ENCODE measurements at places on chromosomes 2 and 18.

GRCh38 chr2:240250985-240251847 lies 110.8 kb upstream of the OTOS start:
- DNase-seq: no peak

DNA sequence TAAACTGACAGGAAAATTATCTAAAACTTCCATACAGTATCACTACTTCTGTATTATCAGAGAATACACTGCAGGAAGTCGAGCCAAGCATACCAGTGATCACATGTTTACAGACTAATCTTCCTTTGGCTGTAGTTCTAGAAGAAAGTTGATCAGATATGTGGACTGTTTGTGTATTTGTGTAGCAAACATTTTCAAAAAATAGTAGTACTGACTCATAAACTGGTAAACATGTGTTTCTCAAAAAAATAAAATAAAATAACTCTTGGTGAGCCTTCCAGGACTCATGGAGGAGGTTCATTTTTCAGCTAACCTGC lies 148.9 kb upstream of the SLC39A10 start:
- DNase-seq: no peak

DNA sequence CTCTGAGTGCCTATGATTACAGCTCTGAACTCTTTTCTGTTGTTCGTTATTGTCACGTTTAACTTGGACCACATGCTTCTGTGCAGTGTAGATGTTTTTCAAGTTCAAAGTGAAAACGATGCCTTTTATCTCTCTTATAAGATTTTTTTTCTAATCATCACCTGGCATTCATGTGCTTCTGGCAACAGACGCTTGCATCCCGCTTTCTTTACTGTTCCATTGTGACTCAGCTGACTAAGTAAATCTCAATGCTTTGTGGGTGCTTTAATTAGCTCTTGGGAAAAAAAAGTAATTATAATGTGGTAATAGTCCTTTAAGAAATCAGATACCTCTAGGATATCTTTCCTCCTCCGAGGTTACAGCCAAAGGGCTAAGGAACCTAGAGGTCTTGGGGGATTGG lies 31.2 kb upstream of the RMP24 start:
- DNase-seq: no peak

- DNase-seq: no peak
Observed at GRCh38 chr18:23131693-23132319, 3.5 kb upstream of the CABLES1 start.

DNA sequence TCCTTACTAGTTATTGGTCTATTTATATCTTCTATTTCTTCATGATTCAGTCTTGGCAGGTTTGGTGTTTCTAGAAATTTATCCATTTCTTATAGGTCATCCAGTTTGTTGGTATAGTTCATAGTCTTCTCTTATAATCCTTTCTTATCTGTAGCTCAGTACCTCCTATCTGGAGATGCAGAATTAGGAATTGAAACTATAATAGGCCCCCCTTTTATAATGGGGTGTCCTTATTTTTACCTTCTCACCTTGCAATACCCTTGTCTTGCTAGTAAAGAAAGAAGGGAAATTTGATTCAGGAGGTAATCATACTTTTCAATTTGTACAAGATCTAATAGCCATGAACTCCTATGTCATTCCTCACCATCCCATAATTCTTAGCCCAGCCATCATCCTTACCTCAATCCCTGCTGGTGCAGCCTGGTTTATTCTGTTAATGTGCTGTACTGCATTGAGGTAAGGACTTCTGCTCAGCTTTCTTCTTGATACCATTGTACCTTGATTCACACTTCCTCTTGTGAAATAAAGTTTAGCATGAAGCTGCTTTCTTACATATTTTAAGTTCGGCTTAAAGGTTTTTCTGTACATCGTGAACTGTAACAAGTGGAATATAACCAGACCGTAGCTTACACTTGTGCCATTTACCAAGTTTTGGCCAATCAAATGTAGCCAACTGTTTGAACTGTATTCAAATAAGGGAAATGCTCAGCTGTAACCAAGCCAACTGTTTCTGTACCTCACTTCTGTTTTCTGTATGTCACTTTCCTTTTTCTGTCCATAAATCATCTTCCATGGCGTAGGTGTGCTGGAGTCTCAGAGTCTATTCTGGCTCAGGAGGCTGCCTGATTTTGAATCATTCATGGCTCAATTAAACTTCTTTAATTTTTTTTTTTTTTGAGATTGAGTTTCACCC lies 40.1 kb upstream of the PTH2R start:
- no peak for DNase-seq

- DNase-seq: no peak
Observed at GRCh38 chr2:86033751-86034692, 71.7 kb downstream of the POLR1A start.

GRCh38 chr2:114384441-114384840 lies 58.0 kb upstream of the DPP10 start:
- DNase-seq: no peak

DNA sequence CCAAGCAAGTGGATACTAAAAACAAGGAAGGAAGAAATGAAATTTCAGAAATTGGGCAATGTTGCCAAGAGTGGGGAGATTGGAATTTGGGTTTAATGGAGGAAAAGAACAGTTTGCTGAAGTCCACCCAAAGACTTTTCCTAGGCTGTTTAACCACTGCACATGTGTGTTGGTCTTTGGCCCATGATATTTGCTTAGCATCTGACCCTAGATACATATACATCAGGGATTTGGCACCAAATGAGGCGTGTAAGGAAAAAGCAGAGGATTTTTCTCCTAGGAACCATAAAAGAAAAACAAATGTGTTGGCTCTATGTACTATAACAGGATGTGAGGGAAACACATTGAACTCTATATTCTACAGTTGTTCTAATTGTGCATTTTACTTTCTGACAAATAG lies 80.7 kb upstream of the CD28 start:
- no peak for DNase-seq

DNA sequence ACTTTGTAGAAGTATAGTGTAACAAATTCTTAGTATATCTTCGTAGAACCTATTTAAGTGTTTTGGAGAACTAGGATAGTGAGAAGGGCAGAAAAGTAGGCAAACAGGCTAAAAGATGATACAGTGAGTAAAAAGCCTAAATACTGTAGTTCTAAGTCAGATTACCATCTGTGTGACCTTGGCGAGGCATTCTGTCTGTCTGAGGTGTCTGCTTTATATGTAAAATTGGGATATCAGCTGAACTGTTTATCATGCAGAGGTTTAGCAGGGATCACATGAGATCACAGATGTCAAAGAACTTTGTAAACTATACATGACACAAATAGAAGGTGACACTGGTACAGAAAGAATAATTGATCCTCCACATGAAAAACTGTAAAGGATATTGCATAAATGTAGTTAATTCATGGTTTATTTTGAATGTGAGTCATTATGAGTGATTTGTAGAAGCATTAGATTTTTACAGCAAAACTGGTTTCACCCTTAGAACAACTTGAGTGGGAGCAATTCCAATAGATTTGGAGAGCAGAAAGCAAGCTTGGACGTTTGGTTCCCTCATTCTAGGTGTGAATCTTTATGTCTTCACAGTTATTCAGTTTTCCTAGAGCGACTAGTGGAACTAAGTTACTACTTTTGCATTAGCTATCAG lies 41.9 kb downstream of the TAF1B start:
- no peak for DNase-seq

GRCh38 chr2:159604159-159604558 lies 12.2 kb downstream of the BAZ2B start:
- no peak for DNase-seq

DNA sequence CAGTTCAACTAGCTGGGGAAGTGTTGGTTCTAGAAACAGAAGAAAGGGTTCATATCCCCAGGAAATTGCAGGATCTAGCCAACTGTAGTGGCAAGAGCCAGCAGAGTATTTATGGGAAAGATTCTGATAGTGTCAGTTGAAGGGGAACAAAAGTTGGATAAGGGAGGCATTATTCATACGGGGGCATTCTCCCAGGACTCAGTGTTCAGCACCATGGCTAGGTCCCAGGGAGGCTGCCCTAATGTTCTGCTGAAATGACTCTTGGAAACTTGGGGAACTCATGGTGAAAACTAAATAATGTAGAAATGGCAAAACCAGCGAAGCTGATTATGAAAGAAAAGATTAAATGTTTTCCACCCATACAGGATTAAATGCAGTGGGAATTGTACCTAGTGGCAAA lies 543.7 kb downstream of the TRIB2 start:
- no peak for DNase-seq

DNA sequence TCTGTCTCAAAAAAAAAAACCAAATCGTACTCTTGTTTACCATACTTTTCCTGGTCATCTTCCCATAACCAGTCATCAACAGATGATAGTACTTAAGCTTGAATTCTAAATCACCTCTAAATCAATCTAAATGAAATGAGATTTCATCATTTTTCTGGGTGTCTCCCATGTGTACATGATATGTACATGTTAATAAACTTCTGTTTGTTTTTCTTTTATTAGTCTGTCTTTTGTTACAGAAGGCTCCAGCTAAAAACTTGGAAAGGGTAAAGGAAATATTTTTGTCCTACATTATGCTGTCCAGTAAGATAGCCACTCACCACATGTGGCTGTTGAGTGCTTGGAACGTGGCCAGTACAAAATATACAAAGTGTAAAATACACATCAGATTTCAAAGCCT lies 78.7 kb upstream of the MSH6 start:
- no peak for DNase-seq

- DNase-seq: no peak
Observed at GRCh38 chr2:187826023-187826422, 271.8 kb upstream of the TFPI start.

- no peak for DNase-seq
Observed at GRCh38 chr2:16262526-16263178, 322.3 kb downstream of the MYCN start.

DNA sequence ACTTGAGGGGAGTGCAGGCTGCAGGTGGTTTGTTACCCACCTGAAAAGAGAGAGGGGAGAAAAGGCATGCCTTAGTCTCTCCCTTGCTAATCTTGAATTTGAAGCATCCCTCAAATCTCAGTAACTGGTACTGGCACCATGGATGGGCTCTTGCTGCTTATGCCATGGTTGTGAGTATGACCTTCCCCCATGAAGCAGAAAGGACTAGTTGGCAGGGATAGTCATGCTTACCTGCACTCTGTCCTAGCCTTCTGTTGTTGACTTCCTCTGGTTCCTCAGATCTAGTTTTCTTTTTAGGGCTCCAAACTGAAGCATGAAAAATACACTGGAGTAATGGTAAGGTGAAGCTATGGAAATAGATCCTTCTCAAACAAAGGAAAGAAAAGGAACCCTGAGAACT lies 191.2 kb downstream of the SPAG16 start:
- no peak for DNase-seq

DNA sequence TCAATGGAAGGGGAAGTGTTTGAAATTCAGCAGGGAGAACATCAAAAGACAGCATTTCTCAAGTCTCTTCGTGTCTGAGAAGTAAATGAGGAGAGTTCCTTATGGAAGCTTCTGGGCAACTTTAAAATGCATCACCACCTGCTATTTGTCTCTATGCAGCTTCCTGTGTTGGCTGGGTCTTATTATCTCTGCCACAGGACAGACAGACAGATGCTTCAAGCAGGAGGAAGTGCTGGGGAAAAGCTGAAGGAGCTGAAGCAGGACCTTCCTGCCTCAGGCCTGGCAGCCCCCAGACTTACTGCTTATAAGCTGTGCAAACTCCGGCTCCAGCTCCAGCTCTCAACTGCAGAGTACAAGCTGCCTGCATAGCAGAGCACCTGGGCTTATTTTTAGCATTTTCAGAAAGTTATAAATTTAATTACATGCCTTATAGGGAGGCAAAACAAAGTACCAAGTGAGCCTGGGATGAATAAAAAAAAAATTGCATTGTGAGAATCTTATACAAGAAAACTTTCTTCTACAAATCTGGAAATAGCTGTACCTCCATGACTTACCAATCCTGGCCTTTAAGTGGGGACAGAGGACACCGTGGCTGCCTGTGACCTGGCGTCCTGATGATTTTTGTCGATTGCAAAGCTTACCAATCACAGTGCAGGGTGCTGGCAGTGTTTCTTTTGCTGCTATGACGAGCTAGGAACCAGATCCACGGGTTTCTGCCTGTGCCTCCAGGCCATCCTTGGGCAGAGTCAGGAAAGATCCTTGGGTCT lies 206.3 kb downstream of the SEPTIN10 start:
- no peak for DNase-seq

GRCh38 chr18:363301-364085 lies 95.6 kb upstream of the THOC1 start:
- DNase-seq: no peak

- DNase-seq: no peak
Observed at GRCh38 chr18:45755934-45756333, 32.0 kb downstream of the SLC14A1 start.

GRCh38 chr18:11978956-11979355 lies 2.4 kb upstream of the IMPA2 start:
- no peak for DNase-seq

- DNase-seq: peak; percentile 34
Observed at GRCh38 chr2:239264838-239265651, 135.8 kb downstream of the HDAC4 start.

GRCh38 chr2:189412330-189412953 lies 28.8 kb upstream of the WDR75 start:
- no peak for DNase-seq

GRCh38 chr2:55045780-55046179 lies 4.5 kb downstream of the RTN4 start:
- no peak for DNase-seq

DNA sequence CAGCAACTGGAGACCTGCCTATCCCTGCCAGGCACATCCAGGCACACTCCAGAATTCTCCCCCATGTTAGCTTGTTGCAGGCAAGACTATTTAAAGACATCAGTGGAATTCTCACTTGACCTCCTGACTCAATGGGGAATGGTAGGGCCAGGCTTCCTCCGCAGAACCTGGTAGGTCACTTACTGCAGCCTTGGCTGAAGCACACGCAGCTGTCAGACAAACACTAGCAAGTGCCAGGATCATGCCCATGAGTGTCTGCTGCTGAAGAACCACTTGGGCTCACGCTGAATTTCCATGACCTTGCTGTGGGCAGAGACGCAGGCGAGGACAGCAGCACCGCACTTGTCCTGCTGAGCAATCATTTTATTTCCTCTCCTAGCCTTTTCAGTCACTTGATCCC lies 3.2 kb downstream of the LRRC30 start:
- DNase-seq: no peak

DNA sequence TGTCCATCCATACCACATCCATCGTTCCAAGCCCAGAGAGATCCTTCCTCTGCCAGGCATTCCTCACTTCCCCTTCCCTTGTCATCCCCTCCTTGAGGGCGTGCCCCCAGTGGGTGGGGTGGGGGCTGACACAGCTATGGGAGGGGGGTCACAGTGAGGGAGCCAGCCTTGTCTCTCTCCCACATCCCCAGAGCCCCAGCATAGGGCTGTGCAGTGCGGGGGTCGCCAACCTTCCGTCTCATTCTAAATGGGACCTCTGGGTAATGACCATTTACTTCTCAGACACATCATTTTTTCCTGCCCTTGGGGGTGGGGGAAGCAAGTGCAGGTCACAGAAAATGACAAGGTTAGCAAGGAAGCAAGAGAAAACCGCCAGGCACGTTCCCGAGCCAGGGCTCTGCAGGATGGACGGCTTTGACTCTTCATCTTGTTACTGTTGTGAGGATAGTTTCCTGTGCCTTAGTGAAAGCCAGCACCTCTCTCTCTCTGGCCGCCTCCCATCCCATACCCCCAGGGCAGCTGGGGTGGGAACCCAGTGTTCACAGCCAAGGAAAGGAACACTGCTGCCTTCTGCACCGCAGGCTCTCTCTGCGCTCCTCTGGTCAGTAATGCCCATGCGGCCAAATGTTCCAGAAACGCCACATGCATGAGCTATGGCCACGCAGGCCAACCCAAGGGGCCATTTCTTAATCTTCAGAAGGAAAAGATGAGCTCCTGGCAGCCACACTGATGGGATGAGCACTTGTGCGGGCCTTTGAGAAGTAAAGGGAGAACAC lies 22.7 kb upstream of the OTOS start:
- DNase-seq: no peak

- no peak for DNase-seq
Observed at GRCh38 chr2:191436368-191437055, 191.3 kb downstream of the MYO1B start.

GRCh38 chr18:8844721-8845148 lies 139.4 kb downstream of the MTCL1 start:
- DNase-seq: no peak
